ENCODE measurements at places on chromosomes 13 and 19.
A peak's percentile ranks its signal among the peaks of the same experiment; 100 is the strongest.

- DNase-seq, result no peak
These were observed 579.4 kb upstream of the MIR17HG start for GRCh38 chr13:90768116-90768515.

DNA sequence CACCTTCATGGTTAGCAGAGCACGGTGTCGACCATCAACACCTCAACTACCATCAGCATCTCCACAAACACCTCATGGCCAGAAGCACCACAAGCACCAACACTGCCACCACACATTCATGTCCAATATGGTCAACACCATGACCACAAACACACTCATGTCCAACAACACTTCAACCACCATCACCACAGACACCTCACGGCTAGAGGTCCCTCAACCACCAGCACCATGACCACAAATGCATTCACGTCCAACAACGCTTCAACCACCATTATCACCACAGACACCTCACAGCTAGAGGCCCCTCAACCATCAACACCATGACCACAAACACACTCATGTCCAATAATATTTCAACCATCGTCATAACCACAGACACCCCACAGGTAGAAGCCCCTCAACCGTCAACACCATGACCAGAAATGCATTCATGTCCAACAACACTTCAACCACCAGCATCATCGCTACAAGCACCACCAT is 10.2 kb downstream of the TRAPPC5 start:
- DNase-seq, result no peak

GRCh38 chr13:113411216-113412023 is 41.9 kb downstream of the ADPRHL1 start:
- DNase-seq, result peak; percentile 50

DNA sequence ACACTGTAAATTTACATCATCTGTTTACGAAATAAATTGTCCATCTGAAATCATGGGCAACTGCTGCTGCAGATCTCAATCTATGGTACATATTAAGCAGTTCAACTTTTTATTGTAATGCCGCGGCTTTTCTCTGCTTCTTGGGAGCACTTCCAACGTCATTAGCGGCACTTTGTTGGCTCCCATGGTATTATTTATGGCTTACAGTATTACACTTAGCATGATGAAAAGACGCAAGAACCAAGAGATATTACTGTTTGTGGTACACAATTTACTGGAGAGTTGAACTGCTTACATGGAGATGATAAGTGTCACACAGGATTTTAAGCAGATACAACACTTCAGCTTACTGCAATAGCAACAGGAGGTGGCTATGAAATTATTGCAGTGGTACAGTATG is 442.1 kb downstream of the PCDH20 start:
- no peak for DNase-seq

DNA sequence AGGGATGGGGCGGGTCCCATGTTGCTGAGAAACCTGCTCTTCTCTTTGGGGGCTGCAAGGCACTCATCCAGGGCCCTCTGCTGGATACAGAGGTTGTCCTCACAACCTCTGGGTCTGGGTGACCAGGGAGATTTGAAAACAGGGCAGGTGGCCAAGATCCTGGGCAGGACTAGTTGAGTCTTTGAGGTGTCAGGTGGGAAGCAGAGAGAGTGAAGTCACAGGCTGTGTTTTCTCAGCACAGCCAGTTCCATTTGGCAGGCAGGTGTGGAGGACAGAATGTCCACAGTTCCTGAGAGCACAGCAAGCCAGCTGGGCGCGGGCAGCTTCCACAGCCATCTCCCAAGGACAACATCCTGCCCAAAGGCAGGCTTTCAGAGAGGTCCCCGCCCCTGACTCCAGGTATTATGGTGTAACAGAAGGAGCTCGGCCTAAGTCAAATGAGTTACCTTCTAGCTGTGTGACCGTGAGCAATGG is 118.8 kb downstream of the NUFIP1 start:
- DNase-seq, result no peak

DNA sequence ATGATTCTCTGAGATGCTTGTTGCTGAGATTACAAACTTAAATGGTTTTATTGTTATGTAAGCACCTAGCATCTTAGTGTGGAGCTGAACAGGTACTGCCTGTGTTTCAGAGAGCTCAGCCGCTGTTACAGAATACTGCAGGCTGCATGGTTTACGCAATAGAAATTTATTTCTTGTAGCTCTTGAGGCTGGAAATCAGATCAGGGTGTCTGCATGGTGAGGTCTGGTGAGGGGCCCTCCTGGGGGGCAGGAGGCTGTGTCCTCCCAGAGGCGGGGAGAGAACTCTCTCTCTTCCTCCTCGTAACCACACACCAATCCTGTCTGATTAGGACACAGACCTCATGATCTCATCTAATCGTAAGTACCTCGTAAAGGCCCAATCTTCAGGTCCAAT is 13.1 kb downstream of the ATP11A start:
- DNase-seq, result peak; percentile 61

GRCh38 chr19:38792250-38793111 is 3.5 kb downstream of the LGALS7B start:
- peak; percentile 61 for DNase-seq
